ENCODE measurements at places on chromosomes 7 and 10. TPM values are rescaled to one million over a fixed set of nuclear protein-coding genes. Genes with fewer than 3 reads are reported as not detected.

The AZGP1 gene
- 113 TPM for total RNA-seq

The COL17A1 gene
- not detected for total RNA-seq

The CCDC3 gene
- 3.7 TPM for total RNA-seq

The WEE2 gene
- total RNA-seq = not detected

The C7orf33 gene
- not detected for total RNA-seq

The HOXA4 gene
- total RNA-seq = 0.97 TPM

The TUBAL3 gene
- 0.11 TPM for total RNA-seq

The NME8 gene
- not detected for total RNA-seq

The DYNC1I1 gene
- total RNA-seq = 35.6 TPM

The HOXA9 gene
- total RNA-seq = not detected

The GARIN1A gene
- 1.7 TPM for total RNA-seq

The CRHR2 gene
- total RNA-seq = 0.24 TPM

The SMKR1 gene
- total RNA-seq = not detected

The WNT16 gene
- not detected for total RNA-seq

The SLC39A12 gene
- not detected for total RNA-seq

Data from Right ventricle myocardium superior (tissue), 1 donor.